ENCODE measurements at places on chromosomes 12 and 14.

DNA sequence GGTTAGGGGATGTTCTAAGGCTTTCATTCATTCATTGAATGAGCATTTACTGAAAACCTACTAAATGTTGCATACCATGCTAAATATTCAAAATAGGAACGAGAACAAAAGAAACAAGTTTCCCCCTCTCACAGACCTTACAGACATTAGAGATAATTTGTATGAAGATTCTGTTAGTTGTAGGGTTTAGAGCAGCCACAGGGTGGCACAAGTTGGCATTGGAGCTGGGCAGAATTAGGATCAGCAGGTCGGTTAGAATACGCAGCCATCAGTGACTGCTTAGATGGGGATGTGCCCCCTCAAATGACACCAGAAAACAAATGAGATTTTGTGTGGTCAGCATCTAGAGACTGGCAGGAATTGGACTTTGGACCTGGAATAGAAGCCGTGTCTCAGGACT lies 166.3 kb upstream of the DAAM1 start:
- DNase-seq = no peak

- DNase-seq = no peak
These were observed 46.8 kb downstream of the FRS2 start for GRCh38 chr12:69516950-69517349.

GRCh38 chr12:91009319-91009950 lies 4.7 kb upstream of the EPYC start:
- DNase-seq = no peak

- DNase-seq = no peak
These were observed 51.8 kb upstream of the MMP17 start for GRCh38 chr12:131776237-131776889.

- DNase-seq = no peak
These were observed 254.8 kb upstream of the FKBP4 start for GRCh38 chr12:2539938-2540337.

DNA sequence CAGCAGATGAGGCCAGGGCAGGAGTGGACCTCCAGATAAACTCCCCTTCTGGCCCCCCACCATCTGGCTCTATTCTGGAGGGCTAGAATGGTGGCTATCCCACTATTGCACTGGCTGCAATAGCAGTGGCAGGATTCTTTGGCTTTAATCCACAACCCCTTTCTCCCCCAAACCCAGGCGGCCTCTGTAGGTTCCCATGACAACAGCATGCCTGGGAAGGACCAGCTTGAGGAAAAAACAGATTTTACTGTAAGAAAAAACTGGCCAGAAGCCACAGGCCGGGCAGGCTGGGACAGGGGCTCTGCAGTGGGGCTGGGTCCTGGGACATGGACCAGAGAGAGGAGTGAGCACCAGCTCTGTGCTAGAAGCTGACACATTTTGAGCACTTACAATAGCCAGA lies 13.6 kb upstream of the ACVR1B start:
- DNase-seq = no peak

DNA sequence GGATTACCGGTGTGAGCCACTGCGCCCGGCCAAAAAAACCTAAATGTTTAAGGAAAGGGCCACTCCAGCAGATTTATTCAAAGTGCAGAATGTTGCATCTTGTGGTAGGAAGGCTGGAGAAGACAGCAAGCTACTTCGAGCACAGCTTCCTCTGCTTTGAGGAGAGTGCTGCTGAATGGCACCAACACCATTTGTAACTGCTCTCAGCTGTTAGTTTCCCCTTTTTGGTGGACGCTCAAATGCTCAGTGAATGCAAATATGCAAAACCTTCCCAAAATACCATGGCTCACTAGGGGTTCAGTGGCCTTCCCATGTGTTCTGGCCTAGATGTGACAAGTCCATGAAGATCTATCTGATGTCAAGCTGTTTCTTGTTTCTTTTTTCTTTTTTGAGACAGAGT lies 2.9 kb upstream of the TDRD9 start:
- no peak for DNase-seq

DNA sequence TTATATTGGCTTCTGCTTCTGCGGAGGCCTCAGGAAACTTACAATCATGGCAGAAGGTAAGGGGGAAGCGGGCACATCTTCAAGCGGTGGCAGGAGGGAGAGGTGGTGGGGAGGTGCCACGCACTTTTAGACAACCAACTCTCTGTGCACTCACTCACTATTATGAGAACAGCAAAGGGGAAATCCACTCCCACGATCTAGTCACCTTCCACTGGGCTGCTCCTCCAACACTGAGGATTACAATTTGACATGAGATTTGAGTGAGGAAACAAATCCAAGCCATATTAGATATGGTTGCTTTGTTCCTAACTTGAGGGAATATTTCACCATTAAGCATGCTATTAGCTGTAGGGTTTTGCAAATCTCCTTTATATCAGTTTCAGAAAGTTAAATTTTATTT lies 80.3 kb downstream of the UNC79 start:
- no peak for DNase-seq

DNA sequence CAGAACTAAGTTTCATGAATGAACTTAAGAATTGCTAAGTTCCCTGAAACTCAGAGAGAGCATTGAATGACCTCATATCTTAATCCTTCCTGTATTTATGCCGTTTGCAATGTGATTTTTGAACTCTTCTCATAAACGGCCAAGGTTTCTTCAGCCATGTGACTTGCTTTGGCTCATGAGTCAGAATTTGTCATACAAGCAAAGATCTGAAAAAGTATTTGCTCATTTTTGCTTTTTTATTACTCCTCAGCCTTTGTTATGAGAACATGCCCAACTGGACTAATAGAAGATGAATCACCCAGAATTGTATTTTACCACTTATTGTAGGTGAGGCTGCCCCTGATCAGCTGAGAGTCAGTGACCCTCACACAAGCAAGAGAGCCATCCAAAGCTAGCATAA lies 693.8 kb downstream of the BCL11B start:
- DNase-seq = no peak

DNA sequence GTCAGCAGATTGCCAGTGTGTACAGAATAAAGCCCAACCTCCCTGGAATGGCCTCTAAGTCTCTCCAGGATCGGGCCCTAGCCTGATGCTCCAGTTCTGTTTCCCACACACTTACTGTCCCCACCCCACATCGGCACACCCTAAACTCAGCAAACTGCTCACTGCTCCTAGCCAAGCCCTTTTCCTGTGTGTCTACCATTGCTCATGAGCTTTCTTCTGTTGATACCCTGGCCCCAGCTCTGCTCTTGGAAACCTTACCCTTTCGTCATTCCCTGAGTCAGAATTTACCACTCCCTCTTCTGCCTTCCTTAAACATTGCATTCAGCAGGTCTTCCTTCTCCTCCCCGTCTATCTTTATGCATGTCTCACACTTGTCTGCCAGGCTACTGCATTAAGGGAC lies 158.9 kb downstream of the TMX1 start:
- DNase-seq = no peak

DNA sequence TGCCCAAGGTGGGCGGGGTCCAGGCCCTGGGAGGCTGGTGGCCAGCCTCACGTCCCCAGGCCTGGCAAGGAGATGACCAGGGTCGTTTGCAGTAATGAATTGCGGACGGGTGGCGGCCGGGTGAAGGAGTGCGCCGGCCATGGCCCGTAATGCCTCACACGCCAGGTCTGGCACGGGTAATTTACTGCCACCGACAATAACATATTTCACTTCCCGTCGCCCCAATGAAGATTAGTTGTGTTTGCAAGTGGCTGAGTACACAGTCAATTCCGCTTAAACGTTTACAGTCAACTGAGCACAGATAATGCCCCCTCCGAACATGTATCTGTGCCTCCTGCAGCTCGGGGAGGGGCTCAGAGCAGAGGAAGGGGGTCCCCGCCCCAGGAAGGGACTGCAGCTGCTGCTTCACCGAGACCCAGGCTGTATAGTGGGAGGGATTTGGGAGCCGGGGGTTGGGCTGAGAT lies 48.3 kb downstream of the MVK start:
- no peak for DNase-seq

GRCh38 chr14:73888971-73889370 lies 2.3 kb downstream of the ZNF410 start:
- no peak for DNase-seq

DNA sequence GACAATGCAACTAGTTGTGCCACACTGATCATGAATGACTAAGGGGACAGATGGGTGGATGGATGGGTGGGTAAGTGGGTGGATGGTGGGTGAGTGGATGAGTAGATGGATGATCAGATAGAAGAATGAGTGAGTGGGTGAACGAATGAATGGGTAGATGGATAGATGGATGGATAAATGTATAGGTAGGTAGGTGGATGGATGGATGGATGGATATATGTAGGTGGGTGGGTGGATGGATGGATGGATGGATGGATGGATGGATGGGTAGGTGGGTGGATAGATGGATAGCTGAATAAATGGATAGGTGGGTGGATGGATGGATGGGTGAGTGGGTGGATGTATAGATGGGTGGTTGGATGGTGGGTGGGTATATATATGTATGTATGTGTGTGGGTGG lies 348.8 kb upstream of the FKBP4 start:
- DNase-seq = no peak

GRCh38 chr14:67532606-67532997 lies 488 bp upstream of the PLEKHH1 start:
- DNase-seq = no peak

DNA sequence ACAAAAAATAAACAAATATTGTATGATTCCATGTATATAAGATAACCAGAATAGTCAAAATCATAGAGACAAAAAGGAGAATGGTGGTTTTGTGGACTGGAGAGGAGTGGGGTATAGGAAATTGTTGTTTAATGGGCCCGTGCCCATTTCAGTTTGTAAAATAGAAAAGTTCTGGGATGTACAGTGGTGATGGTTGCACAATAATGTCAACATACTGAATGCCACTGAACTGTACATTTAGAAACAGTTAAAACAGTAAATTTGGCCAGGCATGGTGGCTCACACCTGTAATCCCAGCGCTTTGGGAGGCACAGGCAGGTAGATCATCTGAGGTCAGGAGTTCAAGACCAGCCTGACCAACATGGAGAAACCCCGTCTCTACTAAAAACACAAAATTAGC lies 40.1 kb downstream of the NUMB start:
- no peak for DNase-seq

DNA sequence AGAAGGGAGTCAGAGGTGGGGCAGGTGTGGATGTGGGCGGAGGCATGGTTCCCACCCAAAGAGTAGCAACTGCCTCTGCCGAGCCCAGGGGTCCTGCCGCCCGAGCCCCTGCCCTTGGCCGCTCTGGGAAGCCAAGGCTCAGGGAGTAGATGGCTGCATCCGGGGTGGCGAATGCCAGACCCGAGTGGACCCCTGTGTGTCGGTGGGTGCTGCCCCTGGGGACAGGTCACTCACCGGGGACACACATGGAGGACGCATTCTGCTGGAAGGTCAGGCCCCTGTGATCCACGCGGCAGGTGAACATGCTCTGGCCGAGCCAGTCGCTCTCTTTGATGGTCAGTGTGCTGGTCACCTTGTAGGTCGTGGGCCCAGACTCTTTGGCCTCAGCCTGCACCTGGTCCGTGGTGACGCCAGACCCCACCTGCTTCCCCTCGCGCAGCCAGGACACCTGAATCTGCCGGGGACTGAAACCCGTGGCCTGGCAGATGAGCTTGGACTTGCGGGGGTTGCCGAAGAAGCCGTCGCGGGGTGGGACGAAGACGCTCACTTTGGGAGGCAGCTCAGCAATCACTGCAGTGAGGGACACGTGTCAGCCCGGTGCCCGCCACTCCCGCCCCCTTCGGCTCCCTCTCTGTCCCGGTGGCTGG lies 329.0 kb downstream of the TMEM121 start:
- no peak for DNase-seq

DNA sequence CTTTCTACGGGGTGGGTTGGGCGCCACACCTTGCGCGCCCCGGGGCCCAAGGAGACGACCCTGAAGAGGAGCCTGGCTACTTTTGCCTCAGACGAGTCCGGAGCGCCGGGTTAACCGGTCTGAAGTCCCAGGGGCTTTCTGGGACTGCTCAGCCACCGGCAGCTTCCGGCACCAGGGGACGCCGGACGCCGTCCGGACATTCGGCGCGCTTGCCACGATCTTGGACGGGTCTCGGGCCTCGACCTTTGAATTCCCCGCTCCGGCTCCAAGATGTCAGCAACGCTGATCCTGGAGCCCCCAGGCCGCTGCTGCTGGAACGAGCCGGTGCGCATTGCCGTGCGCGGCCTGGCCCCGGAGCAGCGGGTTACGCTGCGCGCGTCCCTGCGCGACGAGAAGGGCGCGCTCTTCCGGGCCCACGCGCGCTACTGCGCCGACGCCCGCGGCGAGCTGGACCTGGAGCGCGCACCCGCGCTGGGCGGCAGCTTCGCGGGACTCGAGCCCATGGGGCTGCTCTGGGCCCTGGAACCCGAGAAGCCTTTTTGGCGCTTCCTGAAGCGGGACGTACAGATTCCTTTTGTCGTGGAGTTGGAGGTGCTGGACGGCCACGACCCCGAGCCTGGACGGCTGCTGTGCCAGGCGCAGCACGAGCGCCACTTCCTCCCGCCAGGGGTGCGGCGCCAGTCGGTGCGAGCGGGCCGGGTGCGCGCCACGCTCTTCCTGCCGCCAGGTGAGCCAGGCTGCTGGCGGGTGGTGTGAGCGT lies at the start of gene ACOT4:
ACOT4 (plus strand) TSS at position 184 of the 760 bp plus-strand sequence; CDS start at position 271, 87 bp downstream.
- no peak for DNase-seq

DNA sequence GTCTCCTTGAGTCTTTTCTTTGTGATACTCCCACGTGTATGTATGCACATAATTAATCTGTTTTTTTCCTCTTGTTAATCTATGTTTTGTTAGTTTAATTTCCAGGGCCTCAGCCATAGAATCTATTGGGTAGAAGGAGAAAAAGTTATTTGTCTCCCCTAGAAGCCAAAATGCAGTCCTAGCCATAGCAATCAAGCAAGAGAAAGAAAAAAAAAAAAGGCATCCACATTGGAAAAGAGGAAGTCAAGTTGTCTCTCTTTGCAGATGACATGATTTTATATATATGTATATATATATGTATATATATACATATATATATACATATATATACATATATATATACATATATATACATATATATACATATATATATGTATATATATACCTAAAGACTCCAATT lies 25.4 kb upstream of the ETV6 start:
- no peak for DNase-seq

DNA sequence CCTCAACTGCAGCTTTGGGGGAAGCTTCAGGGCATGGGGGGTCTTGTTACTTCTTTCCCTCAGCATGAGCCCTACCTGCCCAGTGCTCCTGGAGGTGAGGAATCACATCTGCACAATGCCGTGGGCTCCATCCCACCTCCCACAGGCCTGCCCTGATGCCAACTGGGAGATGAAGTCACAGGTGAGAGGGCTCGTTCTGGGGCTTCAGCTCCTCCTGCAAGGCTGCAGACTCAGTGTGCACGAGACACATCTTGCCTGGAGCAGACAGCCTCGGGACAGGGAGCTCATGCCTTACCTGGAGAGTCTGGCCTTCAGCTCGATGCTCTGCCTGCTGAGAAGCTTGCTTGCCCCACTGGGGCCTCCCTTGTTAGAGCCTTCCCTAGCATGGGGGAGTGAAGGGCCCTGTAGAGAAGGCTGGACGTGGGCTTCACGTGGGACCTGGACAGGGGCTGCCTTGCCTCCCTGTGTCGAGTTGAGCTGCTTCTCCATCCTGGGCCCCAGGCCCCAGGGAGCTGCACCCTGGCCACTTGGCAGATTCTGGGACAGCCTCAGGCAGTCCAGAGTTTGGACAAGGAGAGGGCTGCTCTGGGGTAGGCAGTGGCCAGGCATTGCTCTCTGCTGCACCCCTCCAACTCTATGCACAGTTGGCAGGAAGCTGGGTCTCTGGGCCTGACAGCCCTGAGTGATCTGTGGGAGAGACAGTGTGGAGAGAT lies 171.4 kb downstream of the KIF26A start:
- DNase-seq = no peak

- DNase-seq = no peak
These were observed 60.4 kb downstream of the ANAPC7 start for GRCh38 chr12:110343114-110343513.

Data from T1000 (cell line).